ENCODE measurements at places on chromosomes 1 and 21.
A peak's percentile ranks its signal among the peaks of the same experiment; 100 is the strongest.

DNA sequence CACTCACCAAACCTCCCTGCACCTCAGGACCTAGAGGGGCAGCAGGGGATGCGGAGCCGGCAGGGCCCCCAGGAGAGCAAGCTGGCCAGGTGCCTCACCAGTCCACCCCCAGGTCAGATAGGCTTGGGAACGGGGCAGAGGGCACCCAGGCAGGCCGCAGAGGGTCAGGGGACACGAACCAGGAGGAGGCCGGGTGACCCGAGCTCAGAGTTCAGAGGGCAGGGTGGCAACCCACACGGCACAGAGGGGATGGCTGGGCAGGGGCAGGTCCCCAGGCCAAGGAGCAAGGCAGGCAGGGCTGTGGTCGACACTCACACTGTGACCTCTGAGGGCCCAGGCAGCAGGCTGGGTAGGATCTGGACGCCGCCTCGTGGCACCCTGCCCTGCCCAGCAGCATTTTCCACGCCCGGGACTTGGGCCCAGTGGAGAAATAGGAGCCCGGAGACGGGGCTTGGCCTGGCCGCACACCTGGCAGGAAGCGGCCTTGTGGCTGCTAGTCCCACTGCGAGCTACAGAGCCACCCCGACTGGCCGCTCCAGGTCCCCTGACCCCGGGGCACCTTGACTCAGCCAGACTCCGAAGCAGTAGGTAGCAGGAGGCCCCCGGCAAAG, 5.3 kb downstream of the DVL1 start:
- DNase-seq, result no peak

- no peak for DNase-seq
These were observed at the start of gene BSND for GRCh38 chr1:54998677-54999076. TSS of gene BSND (plus strand) at chr1:54998933. CDS start at chr1:54999187, 254 bp downstream.

DNA sequence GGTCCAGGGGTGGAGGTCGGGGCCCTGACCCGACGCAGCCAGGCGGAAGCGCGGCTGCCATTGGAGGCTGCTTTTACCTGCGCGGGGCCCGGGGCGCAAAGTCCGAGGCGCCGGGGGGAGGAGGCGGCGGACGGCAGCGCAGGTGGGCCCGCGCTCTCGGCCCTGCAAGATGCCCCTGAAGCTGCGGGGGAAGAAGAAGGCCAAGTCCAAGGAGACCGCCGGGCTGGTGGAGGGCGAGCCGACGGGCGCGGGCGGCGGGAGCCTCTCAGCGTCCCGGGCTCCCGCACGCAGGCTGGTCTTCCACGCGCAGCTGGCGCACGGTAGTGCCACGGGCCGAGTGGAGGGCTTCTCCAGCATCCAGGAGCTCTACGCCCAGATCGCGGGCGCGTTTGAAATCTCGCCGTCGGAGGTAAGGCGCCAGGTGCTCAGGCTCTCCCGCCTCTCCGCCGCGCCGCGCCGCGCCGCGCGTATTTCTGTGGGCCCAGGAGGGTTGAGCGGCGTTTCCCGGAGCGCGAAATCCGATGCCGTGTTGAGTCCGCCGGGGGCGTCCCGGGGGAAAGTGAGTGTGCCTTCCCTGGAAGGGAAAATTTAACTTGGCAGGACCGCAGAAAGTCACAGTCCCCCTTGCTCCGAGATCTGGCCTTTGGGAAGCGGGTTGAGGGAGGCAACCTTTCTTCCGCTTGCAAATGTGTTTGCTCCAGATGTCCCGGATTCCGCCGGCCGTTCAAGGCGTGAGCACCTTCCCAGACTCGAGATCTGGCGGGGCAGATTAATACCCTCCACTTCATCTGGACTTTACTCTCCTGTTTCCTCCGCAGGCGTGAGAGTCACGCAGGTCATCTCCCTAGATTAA, at the start of gene GIPC2:
TSS of gene GIPC2 (plus strand) at position 41 of the 853 bp plus-strand sequence. CDS start at position 170, 129 bp downstream.
- no peak for DNase-seq

GRCh38 chr1:19028110-19028509, 71.6 kb upstream of the IFFO2 start:
- no peak for DNase-seq

DNA sequence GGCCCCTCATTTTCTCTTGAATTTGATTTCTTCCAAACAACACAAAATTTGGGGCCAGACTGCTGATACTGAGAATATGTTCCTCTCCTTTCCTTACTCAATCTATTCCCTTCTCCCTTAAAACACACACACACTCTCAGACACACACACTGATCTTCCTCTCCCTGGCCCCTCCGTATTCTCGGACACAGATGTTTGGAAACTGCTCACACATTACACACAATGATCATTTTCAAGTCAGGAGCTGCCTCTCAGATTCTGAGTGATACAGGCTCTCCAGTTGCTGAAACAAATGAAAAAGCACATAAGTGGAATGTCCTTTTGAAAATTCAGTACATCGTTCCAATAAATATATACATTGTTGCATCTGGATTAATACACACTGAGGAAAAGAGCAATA, 161.3 kb downstream of the CLEC20A start:
- DNase-seq, result no peak

- DNase-seq, result no peak
These were observed 346.5 kb upstream of the PROX1 start for GRCh38 chr1:213641312-213641711.

GRCh38 chr1:121519042-121519755, 334.4 kb downstream of the SRGAP2C start:
- DNase-seq, result peak; percentile 74

DNA sequence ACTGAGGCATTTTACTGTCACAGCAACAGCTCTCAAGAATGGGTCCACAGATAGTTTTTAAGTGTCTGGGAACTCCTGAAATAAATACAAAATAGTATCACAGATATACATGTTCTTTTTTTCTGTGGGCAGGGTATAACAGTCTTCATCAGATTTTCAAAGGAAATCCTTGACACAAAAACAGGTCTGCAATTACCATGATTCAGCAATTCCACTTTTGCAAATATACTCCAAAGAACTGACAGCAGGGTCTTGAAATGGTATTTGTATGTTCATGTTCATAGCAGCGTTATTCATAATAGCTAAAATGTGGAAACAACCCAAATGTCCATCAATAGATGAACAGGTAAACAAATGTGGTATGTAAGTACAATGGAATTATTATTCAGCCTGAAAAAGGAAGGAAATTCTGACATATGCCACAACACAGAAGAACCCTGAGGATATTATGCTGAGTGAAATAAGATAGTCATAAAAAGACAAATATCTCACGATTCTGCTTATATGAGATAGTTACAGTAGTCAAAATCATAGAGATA, 85.0 kb downstream of the EPS15 start:
- no peak for DNase-seq

GRCh38 chr1:22803833-22804232, 93.2 kb downstream of the EPHB2 start:
- DNase-seq, result no peak

DNA sequence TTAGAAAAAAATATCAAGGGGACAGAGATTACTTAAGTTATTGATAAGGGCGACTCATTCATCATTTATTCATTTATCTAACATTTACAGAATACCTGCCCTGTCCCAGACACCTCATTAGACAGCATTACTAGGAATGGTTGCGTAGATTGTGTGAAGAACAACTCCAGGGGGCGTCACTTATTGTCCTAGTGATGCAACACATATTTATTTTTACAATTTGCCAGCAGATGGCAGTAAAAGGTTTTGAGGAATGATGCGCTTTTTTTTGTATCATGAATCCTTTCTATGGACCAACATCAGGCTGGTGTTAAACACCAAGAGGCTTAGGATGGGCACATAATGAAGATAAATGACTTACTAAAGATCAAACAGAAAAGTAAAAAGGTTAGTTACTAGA, 5.5 kb downstream of the NCAM2 start:
- no peak for DNase-seq

- DNase-seq, result no peak
These were observed 37.2 kb downstream of the GNPAT start for GRCh38 chr1:231278100-231278790.

- DNase-seq, result no peak
These were observed 161.7 kb downstream of the NTMT2 start for GRCh38 chr1:170307426-170307825.

GRCh38 chr1:54850737-54851136, 36.3 kb downstream of the DHCR24 start:
- DNase-seq, result no peak

DNA sequence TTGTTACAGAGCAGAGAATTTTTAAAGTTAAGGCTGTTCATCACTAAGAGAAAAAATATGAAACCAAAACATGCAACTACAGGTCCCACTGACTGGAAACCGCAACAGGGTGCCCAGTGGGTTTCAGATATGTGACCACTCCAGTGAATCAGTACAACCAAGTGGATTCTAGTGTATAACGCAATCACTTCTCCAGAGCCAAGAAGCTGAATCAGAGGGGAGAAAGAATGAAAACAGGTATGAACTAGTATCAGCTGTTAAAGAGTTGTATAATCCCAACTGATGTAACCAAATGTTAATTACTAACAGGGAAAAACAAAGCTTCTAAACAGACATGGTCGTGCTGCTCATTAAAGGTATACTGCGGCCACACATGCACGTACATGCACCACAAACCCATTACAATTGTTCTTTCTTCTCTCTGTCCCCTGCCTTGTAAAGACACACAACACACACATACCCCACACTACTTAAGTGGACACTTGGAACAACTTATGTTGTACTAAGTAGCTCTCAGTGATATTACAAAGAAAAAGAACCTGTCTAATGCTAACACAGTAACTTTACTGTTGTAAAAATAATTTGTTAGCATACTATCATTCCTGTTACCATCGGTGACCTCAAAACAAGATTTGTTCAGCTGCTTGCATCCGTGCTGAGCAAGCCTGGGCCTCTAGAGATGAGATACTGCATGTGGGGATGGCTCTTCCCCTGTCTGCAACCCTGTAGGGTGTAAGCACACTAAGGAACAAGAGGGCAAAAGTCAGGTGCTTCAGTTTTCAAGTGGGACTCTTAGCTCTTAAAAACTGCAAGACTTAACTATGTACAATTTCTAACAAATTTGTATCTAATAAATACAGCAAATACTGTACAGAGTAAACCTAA, 74.2 kb downstream of the PTPN14 start:
- no peak for DNase-seq

GRCh38 chr21:38223893-38224540, 32.8 kb upstream of the KCNJ15 start:
- DNase-seq, result no peak

DNA sequence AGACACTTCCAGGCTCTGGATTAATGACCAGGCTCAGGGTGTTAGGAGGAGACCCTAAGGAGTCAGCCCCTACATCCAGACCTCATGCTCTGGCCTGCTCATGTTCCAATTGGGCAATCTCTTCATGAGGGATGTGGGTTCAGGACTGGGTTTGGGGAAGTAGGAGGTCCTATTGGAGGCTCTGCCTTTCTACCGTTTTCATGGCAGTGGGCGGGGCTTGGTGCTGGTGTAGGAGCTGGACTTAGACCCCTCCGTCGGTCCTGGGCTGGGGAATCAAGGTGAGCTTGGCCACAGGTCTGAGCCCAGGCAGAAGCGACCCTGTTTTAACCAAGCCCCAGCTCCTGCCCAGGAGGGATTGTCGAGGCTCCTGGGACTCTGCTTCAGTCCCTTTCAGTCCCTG, 123.4 kb downstream of the PRDM16 start:
- DNase-seq, result no peak

GRCh38 chr21:45030682-45031570, 43.5 kb upstream of the ADARB1 start:
- DNase-seq, result no peak

DNA sequence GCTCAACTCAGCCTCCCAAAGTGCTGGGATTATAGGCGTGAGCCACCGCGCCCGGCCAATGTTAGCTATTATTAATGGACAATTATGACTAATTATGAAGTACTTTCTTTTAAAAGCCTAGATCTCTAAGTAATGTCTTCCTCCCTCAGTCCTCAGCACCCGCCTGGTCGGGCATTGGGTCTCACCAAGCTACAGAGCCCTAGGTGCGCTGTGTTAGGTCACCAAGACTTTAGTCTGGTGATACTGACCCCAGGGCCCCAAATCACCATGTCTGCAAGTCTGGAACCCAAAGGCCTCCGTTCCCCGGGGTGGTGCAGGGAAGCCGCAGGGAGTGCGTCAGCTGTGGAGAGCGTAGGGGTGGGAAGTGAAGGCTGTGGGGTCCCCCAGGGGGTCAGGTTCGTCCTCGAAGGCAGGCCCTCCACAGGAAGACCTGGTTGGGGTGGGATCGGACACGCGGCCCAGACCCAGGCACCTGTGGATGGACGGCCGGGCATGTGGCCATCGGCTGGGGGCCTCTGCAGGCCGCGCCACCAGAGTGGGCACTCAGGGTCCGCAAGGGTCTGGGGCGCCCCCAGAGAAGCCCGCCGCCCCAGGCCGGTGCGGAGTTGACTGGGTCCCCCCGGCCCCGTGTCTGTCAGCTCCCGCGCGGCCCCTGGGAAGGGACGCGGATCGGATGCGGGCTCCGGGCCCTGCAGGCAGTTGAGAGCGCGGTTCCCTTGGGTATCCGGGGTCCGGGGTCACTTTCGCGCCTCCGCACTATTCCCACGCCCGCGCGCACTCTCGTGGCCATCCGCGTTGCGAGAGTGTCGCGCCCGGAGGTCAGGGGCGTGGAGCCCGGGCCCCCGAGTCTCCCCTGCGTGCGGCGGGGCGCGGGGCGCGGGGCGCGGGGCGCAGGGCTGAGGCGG, 710 bp upstream of the PDXK start:
- DNase-seq, result no peak

DNA sequence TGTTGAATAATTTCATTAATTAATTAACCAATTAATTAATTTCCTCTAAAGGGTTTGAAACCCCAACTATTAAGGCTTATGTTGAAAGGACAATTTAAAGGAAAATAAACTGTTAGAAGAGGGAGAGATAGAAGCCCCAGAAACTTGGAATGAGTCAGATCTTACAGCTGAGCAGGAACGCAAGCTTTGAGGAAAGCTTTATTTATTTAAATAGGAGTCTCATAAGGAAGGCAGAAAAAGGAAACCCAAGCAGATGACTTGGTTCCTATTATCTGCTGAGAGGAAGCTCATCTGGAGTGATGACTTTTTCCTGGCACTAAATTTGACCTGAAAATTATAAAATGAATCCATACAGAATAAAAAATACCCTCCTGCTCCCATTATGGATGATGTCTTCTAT, 105.1 kb downstream of the ROR1 start:
- DNase-seq, result no peak

DNA sequence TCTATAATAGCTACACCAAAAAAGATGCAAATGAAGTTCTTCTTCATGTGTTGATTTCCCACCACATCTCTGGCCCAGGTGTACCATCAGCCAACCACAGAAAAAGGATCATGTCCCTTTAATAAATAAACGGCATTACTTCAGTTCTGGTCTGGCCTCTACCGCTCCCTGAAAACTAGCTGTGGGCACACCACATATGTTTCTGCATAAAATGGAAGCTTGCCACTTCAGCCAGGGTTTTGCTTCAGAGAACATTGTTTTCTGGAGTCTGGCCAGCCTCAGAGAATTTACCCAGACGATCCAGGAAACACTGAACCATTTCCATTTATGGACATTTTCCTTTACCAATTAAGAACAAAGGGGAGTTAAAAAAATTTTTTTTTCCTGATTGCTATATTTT, 5.8 kb upstream of the LAMC2 start:
- DNase-seq, result no peak

GRCh38 chr1:93687542-93687941, 5.9 kb upstream of the BCAR3 start:
- DNase-seq, result no peak

- no peak for DNase-seq
These were observed 122.5 kb upstream of the NCAM2 start for GRCh38 chr21:20875742-20876141.
